Left renal pelvis (tissue), 4 donors: ENCODE measurements at places on chromosomes 4 and X. TPM values are rescaled to one million over a fixed set of nuclear protein-coding genes. Genes with fewer than 3 reads are reported as not detected.

DNA sequence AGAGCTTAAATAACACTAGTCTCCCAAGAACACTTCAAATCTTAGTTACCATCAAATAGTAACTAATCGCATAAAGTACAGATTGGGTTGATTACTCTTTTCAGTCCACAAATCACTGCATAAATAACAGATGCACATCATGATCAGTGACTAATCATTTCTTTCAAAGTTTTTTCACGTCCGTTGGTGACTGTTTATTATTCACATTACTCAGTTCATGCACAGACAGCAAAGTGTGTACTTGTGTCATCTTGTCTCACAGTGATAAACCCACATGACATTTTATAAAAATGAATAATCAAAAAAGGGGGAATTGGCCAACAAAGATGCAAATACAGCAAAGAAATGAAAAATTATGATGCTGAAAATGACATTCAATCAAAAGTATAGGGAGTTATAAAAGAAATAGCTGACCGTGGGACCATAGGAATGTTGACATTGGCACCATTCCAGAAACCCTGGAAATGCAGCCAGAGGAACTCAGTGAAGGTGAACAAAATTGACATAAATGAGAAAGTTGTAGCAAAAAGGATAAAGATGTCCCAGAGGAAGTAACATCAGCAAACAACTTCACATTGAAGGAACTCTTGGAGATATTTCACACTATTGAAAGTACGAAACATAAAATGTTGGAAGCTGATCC is 161.5 kb downstream of the SOX3 start:
- no peak for DNase-seq

DNA sequence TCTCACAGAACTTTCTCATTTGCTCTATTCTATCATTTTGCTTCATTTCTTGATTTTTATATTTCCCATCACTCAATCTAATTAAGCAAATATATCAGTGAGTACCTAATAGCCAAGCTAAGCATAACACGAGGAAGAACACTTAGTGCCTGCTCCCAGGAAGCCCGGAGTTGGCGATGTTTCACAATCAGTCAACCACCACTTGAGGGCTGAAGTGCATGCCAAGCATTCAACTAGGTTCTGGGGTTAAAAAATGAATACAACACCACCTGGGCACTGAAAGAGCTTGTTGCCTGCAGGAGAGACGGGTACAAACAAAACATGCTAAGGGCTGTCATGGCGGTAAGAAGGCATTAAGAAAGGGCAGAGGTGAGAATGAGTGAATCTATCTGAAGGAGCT is 47.5 kb downstream of the UCHL1 start:
- DNase-seq: no peak

DNA sequence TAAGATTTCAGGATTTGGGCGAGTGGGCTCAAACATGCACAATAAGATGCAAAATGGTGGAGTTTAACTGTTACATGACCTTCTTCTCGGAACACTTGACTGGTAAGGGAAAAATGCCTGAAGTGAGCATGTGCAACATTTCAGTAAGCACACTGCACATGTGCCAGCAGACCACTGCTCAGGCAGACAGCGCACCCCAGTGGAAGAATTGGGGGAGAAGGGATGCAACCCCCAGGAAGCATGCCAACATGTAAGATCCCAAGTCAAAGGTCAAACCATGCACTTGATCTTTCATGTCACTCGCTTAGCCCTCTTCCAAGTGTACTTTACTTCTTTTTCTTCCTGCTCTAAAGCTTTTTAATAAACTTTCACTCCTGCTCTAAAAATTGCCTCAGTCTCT is 256.3 kb downstream of the CENPC start:
- no peak for DNase-seq

- no peak for DNase-seq
Measured at GRCh38 chr4:15131551-15131950, 129.3 kb downstream of the CPEB2 start.

GRCh38 chr4:118798658-118799057 is 37.3 kb downstream of the SEC24D start:
- no peak for DNase-seq

DNA sequence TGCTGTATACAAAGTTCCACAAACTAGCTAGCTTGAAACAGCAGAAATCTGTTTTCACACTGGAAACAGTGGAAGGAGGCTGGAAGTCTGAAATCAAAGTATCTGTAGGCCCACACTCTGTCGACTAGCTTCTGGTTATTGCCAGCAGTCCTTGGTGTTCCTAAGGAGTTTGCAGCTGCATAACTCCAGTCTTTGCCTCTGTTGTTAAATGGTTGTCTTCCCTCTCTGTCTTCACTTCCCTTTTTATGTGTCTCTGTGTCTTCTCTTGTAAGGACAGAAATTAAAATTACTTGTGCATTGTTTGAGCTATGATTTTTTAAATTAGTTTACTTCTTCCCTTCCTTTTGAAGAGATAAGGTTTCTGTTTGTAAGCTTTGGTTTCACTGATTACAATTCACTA is 8.2 kb downstream of the MTHFD2L start:
- no peak for DNase-seq

DNA sequence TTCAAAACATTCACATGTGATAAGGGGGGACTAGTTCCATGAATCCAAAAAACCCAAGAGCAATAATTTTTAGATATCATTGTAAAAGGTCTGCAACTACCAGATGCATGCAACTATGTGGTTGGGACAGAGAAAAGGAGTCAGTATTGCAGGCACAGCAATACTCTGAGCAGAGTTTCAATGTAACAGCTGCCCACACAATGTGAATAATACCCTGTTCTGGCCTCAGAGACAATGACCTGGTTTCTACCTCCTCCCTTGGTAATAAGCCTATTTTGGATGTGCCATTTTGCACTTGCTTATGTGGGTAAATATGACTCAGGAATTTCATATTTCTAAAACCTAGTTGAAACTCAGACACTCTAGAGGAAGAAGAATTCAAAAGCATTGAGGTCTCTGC is 194.8 kb upstream of the RASGEF1B start:
- no peak for DNase-seq

DNA sequence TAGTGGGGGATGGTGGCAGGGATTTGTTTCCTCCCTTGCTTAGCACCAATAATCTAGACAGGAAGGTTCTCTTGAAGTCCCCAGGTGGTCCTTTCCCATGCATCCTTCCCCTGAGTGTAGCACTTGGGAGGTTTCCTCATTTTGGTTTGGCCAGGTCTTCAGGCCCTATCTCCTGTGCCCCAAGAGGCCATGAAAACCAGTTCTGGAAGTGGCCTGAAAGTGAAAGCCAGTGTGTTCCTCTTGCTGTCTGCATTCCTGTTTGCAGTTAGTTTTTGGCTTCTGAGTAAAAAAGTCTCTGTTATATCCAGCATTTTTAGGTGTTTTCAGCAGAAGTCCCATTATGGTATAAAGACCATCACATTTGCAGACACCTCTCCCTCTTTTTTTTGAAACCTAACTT is 59.5 kb downstream of the MTM1 start:
- no peak for DNase-seq

DNA sequence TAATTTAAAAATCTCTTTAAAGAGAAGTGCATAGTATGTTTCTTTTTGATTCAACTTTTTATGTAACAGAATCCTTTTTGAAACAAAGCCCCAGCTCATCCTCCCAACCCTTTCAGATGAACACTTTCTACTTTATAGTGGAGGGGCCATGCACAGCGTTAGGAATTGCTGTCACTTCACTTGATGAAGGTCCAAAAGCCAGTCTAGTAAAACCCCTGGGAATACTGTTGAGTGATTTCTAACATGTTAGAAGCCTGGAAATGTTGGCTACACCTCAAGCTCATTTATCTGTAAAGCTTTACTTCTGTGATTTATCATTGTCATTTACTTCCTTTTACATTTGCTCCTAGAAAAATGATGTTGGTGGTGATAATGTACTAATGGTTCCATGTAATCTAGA is 1608.9 kb upstream of the TENM3 start:
- no peak for DNase-seq

GRCh38 chr4:94225449-94225848 is 17.8 kb downstream of the SMARCAD1 start:
- no peak for DNase-seq

DNA sequence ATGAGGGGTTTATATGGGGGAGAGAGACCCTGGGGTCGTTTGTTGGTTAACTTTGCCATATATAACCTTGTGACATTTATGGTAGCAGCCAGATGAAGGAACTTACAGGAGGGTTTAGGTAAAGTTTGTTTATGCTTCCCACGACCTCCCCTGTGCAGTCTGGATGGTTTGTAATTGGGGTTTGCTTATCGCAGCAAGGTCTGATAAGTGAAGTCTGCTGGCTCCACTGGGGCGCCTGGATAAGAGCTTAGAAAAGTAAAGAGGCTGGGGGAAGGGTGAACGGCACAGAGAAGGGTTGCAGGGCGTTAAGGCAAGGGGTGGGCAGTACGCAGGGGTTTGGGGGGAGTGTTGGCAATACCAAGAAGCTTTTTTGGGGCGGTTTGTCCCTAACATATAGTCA is 98.7 kb downstream of the KDM6A start:
- DNase-seq: no peak

GRCh38 chr4:146643812-146644401 is 5.2 kb downstream of the POU4F2 start:
- DNase-seq: no peak

GRCh38 chrX:64204252-64204651 is 1.3 kb downstream of the AMER1 start:
- no peak for DNase-seq

GRCh38 chr4:74041418-74041817 is 2.9 kb upstream of the CXCL3 start:
- DNase-seq: no peak

- DNase-seq: no peak
Measured at GRCh38 chr4:17690898-17691297, 76.5 kb downstream of the MED28 start.

DNA sequence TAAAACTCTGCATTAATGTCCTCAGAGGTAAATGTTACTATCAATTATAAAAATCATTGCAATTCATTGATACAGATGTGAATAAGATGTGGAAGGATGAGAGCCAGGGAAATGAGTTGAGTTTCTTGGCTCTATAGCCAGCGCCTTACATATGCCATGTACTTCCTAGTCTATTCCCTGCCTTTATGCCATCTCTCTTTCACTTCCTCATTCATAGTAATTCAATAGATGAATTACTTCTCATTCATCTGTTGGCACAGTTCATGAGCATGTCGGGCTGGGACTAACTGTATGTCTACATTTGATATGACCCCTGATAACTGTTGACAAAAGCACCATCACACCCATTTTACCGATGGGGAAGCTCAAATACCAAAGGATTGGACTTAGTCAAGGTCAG is 55.7 kb downstream of the LNX1 start:
- no peak for DNase-seq

DNA sequence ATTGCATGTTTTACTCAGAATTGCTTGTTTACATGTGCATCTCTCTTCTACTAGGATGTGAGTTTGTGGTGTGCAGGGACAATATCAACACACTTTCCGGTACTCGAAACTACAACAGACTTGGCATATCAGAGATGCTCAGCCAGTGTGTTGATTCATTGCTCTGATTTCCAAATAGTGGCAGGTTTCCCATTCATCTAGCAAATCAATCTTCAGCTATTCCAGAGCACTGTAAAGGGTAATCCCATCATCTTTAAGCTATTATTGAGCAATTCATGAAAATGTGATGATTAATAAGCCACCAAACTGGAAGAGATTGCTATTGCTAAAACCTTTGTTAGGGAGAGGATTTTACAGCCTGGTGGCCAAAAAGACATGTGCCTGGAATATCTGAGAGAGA is 574.2 kb upstream of the CPEB2 start:
- DNase-seq: no peak

- DNase-seq: no peak
Measured at GRCh38 chrX:74063426-74064155, 240.4 kb upstream of the ZCCHC13 start.

GRCh38 chrX:107729558-107730297 is 45.9 kb downstream of the TSC22D3 start:
- no peak for DNase-seq

GRCh38 chrX:106955004-106955772 is 35.0 kb downstream of the CLDN2 start:
- no peak for DNase-seq

- DNase-seq: no peak
Measured at GRCh38 chr4:39814403-39815185, 116.7 kb downstream of the UBE2K start.

- no peak for DNase-seq
Measured at GRCh38 chr4:26289401-26289800, 31.4 kb upstream of the RBPJ start.

DNA sequence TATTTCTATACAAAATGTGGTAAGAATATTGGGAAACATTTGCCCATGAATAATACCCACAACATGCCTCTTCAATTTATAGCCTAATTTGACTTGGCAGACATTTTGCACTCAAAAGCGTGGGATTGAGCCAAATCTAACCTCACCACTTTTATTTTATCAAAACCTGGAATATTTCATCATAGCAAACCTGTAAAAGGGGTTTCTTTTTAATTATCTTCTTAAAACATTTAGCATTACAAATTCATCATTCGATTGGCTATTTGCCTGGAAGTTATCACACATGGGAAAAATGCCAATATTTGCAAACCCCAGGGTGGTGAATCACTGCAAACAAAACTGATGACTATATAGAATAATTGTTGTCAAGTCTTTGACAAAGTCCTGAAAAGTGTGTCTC is 56.2 kb downstream of the VCX3B start:
- DNase-seq: no peak

GRCh38 chr4:10033191-10033881 is 12.0 kb upstream of the SLC2A9 start:
- DNase-seq: no peak

- no peak for DNase-seq
Measured at GRCh38 chrX:38166478-38167083, 54.1 kb downstream of the SRPX start.

DNA sequence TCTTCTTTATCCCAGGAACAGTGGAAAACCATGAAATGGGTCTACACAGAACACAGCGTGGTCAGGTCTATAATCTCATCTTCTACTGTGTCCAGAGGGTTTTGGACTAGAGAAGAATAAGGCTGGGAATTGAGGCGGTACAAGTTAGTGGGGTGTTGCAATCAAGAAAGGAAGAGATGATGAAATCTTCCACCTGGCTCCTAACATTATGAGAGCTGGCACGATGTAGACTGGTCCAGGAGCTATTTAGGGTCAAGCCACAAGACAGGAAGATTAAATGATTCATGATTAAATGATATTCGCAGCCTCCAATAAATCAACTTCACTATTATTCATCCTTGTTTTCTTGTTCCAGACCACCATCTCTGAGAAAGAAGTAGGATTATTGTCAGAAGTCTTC is 88.0 kb downstream of the ARSF start:
- DNase-seq: no peak

- DNase-seq: no peak
Measured at GRCh38 chrX:3415011-3415410, 68.6 kb upstream of the MXRA5 start.

- DNase-seq: no peak
Measured at GRCh38 chr4:37909332-37910090, 18.6 kb downstream of the TBC1D1 start.

- DNase-seq: no peak
Measured at GRCh38 chr4:186839122-186840037, 115.7 kb upstream of the FAT1 start.

- DNase-seq: no peak
Measured at GRCh38 chrX:133415276-133416105, at the start of gene GPC4. TSS of gene GPC4 (minus strand) at chrX:133415489. CDS start at chrX:133414965, 524 bp downstream.

GRCh38 chrX:48676893-48677270 is 6.7 kb upstream of the WAS start:
- no peak for DNase-seq

Gene RENBP
- polyA plus RNA-seq: 5.4 TPM

Gene HTR2C
- polyA plus RNA-seq: 0.37 TPM

Gene BEX1
- 67.2 TPM for polyA plus RNA-seq

Gene NKX6-1
- polyA plus RNA-seq: not detected

Gene USP26
- not detected for polyA plus RNA-seq

Gene CENPVL1
- not detected for polyA plus RNA-seq

Gene FAM133A
- 0.08 TPM for polyA plus RNA-seq

Gene CCDC149
- polyA plus RNA-seq: 12.9 TPM
